WERI-Rb-1 (cell line): ENCODE measurements at places on chromosomes 11 and 22.

DNA sequence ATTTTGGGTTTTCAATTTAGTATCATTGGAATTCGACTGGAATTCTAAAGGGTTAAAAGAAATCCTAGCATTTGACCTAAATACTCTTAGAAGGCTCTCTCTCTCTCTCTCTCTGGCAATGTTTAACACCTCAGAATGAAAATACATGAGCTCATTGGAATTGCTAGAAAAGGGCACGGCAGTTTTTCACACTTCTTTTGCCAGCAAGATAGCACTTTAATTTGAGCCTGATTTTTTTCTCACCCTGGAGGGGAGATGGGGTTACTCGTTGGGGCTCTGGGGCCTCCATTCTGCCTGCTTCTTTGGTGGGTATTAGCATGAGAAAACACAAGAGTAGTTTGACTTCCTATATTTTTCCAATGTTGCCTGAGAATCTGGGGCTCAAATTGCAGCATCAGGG lies 22.8 kb upstream of the CLMP start:
- no peak for DNase-seq

GRCh38 chr22:46538814-46539160 lies 1.4 kb upstream of the CELSR1 start:
- no peak for DNase-seq

DNA sequence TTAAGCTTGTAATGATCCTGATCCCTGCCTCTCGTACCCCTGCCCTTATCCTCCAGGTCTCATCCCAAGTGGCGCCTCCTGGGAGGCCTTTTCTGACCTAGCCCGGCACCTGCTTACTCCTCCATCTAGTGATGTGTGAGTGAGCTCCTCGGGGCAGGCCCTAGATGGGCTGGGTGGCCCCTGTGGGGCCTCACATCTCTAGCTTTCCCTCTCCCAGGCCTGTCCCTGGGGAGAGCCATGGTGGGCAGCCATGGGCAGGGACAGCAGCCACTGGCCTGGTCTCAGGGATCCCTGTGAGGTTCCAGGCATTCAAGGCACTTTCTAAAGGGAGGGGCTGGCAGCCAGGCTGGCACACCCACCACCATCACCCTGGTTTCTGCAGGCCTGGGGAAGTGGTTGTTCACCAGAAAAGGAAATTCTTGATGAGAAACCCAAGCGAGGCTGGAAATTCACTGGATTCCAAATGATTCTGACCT lies 27.9 kb downstream of the GNAZ start:
- peak; percentile 50 for DNase-seq

- no peak for DNase-seq
Measured at GRCh38 chr11:118807800-118808778, 17.1 kb upstream of the DDX6 start.

DNA sequence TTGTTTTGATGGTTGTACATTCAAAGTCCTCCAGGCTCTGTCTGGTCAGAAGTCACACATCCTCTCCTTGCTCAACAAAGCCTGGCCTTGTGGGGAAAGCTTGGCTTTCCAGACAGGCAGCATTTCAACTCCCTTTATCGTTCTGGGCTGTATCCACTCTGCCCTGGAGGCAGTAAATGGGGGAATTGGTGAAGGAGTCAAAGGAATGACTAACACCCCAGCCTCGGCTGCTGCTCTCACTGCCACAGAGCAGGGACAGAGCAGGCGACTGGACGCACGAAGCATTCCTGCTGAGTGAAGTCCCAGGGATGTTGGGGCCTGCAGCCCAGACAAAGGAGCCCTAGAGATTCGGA lies 52.8 kb downstream of the WNT11 start:
- no peak for DNase-seq
